Stimulated activated CD8-positive, alpha-beta memory T cell treated with anti-CD3 and anti-CD28 coated beads, Interleukin-15, amount 100 ng/mL, for 24 hours (primary cell): ENCODE measurements at places on chromosomes 1 and 21.

DNA sequence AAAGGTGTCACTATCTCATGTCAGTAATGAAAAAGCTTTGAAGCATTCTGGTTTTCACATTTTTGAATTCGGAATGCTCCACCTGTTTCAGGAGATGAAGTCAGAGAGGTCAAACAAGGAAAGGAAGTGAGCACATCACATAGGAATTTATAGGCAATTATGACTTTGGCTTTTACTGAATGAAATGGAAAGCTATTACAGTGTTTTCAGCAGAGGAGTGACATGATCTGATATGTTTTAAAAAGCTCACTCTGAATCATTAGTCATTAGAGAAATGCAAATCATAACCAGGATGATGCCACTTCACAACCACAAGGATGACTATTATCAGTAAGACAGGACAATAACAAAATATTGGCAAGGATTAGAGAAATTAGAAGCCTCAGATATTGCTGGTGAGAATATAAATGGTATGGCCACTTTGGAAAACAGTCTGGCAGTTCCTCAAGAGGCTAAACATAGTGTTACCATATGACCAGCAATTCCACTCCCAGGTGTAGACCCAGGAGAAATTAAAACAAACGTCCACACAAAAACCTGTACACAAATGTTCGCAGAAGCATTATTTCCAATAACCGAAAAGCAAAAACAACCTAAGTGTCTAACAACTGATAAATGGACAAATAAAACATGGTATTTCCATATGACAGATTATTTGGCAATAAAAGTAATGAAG is 7.5 kb downstream of the TAF1A start:
- no peak for DNase-seq

DNA sequence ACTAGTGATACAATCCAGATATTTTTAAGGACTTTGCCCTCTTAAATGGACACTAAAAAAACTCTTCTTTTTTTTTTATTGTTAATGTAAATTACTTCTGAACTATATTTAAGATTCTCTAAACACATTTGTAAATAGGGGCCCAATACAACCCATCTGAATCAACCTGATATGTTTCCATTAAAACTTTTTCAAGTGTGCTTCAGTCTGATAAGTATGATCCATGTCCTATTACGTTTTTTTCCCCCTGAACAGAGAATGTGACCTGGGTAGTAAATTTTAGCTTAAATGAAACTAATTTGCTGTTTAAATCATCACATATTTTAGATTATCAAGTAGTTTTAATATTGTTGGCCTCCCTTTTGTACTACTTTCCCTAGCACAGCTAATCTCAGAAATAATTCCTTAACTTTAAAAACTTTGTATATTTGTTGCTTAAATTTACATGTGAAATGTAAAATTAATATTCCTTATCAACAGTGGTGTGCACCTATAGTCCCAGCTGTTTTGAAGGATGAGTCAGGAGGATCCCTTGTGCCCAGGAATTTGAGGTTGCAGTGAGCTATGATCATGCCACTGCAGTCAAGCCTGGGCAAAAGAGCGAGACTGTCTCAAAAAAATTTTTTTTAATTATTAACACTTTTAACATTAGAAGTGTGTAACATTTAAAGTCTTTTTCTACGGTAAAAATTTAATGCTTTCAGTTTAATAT is 3.0 kb upstream of the PKN2 start:
- no peak for DNase-seq

GRCh38 chr21:29649406-29649814 is 290.4 kb downstream of the GRIK1 start:
- no peak for DNase-seq

- no peak for DNase-seq
Observed at GRCh38 chr1:203308923-203309331, 3.6 kb downstream of the BTG2 start.

- no peak for DNase-seq
Observed at GRCh38 chr1:42680055-42680454, 2.2 kb upstream of the YBX1 start.
